ENCODE measurements at places on chromosomes 3 and 15. TPM values are rescaled to one million over a fixed set of nuclear protein-coding genes. Genes with fewer than 3 reads are reported as not detected.

DNA sequence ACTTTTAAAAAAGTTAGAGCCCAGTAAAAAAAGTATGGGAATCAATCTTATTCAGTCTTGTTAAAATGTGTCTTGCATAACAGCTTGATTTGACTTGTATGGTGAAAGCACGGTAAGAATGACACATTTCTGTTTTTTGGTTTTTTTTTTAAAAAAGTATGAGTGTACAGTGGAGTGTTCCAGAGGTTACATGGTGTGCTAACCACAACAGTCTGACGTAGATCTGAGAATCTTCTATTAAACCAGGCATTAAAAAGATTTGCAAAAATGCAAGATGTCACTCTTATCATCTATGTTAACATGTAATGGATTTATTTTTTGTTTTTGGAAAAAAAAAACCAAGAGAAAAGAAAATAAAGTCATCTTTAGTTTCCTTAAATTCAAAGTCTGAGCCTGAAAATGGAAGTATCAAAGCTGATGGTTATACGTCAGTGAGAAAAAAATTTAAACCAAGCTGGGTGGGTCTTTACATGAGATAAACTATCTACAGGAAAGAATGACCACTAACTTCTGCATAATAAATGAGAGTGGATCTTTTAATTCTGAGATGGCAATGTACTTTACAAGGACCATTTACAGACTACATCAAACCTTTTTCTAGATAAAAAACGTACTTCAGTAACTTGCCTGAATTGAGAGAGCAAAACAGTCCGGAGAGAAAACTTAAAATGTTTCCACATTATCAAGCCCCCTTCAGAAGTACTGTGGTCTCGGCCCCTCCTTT is 1.6 kb downstream of the GABPB1 start:
- H3K4me3 ChIP-seq: peak overlapping the region; percentile 81
- DNase-seq: peak; percentile 80
- H3K36me3 ChIP-seq: peaks cover 21% of the 10 kb centered on the region
- peak overlapping the region; percentile 100 for H3K27ac ChIP-seq
- no peaks in the 10 kb centered on the region for H3K27me3 ChIP-seq

TNFAIP8L3 gene
- total RNA-seq: 11.2 TPM

DNA sequence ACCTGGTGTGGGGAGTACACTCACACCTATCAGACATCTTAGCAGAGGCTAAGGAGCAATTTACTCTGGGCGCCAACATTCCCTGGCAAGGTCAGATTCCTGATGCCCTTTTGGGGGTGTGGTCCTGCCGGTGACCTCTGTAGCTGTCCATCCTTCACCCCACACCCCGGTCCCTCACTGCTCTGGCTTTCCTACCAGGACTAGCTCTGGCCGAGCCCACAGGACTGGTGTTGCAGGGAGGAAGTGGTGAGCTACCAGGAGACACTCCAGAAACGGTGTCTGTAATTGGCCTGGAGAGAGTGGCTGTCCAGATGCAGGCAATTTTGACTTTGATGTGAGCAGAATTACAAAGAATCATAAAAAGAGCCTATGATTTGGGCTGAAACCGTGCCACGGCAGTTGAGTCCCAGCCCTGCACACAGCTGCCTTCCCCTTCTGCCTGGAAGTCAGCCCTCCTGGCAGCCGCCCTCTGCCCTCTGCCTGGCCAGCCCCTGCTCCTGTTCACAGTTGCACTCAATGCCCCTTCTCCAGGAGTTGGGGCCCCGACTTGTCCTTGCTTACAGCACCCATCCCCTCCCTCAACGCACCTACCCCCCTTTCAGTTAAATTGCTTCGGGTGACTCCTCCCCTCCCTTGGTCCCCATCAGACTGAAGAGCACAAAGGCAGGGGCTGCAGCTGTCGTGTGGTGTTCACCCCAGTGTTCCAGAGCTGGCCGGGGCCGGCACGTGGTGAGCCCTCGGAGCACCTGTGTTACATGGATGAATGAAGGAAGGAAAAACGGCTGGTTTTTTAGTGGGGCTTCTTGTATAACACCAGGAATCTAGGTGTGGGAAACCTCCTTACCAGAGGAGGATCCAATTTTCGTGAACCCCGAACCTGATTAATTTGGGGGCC is 80.2 kb upstream of the TPM1 start:
- no peaks in the 10 kb centered on the region for H3K36me3 ChIP-seq
- DNase-seq: no peak
- no peaks in the 10 kb centered on the region for H3K27me3 ChIP-seq
- H3K4me3 ChIP-seq: no peak overlapping the region
- no peak overlapping the region for H3K27ac ChIP-seq
- H3K4me1 ChIP-seq: peaks cover 8% of the 10 kb centered on the region

GRCh38 chr3:53236112-53236841 is 19.5 kb downstream of the TKT start:
- peak; percentile 98 for DNase-seq
- H3K27ac ChIP-seq: peak overlapping the region; percentile 87
- peaks cover 90% of the 10 kb centered on the region for H3K36me3 ChIP-seq
- no peaks in the 10 kb centered on the region for H3K27me3 ChIP-seq
- peaks cover 37% of the 10 kb centered on the region for H3K4me1 ChIP-seq

DNA sequence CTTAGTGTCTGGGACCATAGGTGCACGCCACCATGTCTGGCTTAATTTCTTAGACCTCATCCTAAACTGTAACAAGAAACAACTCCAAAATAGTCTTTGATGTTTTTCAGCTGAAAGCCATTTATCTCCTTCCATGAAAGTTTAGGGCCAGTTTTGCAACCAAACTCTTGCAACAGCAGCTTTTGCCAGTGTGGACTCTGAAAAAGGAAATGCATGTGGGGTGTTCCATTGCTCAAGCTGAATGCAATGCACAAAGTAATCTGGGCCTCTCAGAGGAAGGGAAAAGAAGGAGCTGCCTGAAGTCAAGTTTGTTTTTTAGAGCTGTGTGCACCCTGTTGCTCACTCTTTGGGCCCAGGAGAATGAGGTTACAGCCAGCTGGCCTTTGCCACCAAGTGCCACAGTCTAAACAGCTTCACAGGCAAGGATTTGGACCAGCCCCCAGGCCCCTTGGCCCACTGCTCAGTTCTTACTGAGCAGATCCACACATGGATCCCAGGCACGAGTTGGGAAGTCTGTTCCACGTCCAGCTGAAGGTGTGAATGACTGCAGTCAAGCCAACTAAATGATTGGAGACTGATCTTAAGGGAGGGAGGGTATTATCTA is 212.3 kb upstream of the LRRFIP2 start:
- H3K36me3 ChIP-seq: peaks cover 41% of the 10 kb centered on the region
- no peak for DNase-seq
- no peak overlapping the region for H3K4me3 ChIP-seq
- no peaks in the 10 kb centered on the region for H3K27me3 ChIP-seq
- no peak overlapping the region for H3K27ac ChIP-seq

Data from osteoblast (primary cell).